ENCODE measurements at places on chromosomes 5 and 9.

- no peak for DNase-seq
These were observed 44.6 kb upstream of the BASP1 start for GRCh38 chr5:17172791-17173190.

- DNase-seq, result no peak
These were observed 95.8 kb upstream of the PANK3 start for GRCh38 chr5:168674893-168675482.

GRCh38 chr9:6876195-6876894 is 118.6 kb downstream of the KDM4C start:
- DNase-seq, result no peak

DNA sequence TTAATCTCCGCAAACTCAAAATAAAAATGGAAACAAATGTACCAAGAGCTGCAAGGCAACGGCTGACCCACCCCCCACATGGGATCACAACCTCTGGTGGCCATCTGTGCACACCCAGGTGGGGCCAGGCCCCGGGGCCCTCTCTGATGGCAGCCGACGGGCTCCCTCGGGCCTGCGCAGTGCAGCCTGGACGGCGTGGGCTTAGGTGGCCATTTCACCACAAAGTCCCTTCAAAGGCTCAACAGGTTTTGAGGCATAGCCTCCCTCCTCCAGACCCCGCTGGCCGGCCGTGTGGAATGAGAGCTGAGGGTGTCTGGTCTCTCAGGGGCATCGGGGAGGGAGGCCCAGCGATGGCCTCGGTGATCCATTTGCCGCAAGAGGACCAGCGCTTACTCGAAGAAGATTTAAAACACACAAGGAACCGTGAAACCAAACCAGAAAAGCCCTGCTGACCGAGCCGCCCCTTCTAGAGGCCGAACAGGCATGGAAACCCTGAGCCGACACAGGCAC is 42.7 kb upstream of the CEP72 start:
- no peak for DNase-seq

DNA sequence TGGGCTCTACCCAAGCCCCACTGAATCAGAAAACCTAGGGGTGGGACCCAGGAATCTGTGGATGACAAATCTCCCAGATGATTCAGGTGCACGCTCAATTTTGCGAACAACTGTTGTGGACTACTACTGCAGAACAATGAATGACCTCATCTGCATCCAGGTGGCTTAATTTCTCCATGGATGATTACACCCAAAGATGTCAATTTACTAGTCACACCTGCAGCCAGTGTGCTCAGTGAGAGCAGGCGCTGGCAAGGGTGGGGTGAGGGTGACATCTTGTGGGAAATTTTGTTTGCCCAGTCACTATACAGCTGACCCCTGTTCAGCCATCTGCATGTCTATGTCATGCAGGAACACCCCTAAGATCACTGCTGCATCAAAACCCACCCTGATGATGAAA is 118.2 kb downstream of the ENTREP1 start:
- peak; percentile 21 for DNase-seq

DNA sequence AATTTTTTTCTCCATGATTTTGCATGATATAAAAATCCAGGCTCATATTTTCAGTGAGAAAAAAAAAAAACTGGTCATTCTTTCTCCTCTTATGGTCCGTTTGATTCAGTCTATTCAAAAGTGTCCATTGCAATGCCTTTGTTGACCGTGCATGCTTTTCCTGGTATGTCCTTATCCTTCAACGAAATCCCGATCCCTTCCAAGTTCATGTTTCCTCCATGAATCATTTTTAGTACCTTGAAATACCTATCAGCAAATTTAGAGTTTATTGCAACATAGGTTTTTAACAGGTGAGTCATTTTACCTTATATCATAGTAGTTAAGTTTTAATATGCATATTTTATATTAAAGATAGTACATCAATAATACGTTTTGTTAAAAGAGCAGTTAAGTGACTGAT is 773.8 kb upstream of the CHD1 start:
- DNase-seq, result no peak

GRCh38 chr9:75139201-75139600 is 50.9 kb downstream of the OSTF1 start:
- DNase-seq, result no peak

DNA sequence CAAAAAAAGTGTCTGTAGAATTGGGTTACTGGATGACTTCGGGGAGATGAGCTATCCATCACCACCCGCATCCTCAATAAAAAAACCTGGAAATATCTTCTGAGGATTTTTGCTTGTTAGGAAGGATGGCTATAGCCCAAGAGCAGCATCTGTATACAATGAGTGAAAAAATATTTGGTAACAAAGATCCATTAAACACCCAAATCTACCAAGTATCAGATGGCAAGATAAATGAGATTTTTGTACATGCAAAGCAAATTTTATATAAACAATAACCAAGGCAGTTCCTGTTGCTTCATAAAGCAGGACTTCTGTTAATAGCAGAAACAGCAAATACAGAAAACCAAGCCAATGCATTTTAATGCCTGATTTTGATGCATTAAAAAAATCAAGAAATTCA is 166.6 kb downstream of the SLC28A3 start:
- DNase-seq, result no peak

- DNase-seq, result no peak
These were observed 334.0 kb downstream of the ARRDC3 start for GRCh38 chr5:91049112-91049511.

- DNase-seq, result no peak
These were observed 13.5 kb downstream of the SDHA start for GRCh38 chr5:231661-232060.

GRCh38 chr5:127702926-127703561 is at the start of gene CCDC192:
CCDC192 (plus strand) TSS chr5:127703391; CDS start chr5:127703446, 55 bp downstream.
- no peak for DNase-seq

DNA sequence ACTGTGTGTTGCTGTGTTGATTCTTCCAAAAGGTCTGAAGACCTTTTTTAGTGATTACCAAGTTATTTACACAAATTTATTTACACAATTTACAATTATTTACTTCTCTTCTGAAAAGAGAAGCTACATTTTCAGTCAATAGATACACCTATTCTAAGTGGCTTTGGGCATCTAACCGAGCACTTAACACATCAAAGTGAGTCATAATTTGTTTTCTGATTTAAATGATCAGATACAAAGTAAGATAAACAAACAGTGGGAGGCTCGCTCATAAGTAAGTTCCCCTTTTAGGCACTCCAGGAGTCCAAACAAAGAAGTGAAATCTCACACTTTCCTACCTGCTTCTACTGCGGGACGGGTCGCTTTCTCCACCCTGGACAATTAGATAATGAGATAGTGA is 90.2 kb downstream of the APBA1 start:
- peak; percentile 37 for DNase-seq

- DNase-seq, result no peak
These were observed 17.6 kb downstream of the NCS1 start for GRCh38 chr9:130189840-130190239.

- no peak for DNase-seq
These were observed 24.6 kb downstream of the PIK3R1 start for GRCh38 chr5:68240202-68240601.

GRCh38 chr9:132541870-132542830 is 40.3 kb upstream of the BARHL1 start:
- no peak for DNase-seq

DNA sequence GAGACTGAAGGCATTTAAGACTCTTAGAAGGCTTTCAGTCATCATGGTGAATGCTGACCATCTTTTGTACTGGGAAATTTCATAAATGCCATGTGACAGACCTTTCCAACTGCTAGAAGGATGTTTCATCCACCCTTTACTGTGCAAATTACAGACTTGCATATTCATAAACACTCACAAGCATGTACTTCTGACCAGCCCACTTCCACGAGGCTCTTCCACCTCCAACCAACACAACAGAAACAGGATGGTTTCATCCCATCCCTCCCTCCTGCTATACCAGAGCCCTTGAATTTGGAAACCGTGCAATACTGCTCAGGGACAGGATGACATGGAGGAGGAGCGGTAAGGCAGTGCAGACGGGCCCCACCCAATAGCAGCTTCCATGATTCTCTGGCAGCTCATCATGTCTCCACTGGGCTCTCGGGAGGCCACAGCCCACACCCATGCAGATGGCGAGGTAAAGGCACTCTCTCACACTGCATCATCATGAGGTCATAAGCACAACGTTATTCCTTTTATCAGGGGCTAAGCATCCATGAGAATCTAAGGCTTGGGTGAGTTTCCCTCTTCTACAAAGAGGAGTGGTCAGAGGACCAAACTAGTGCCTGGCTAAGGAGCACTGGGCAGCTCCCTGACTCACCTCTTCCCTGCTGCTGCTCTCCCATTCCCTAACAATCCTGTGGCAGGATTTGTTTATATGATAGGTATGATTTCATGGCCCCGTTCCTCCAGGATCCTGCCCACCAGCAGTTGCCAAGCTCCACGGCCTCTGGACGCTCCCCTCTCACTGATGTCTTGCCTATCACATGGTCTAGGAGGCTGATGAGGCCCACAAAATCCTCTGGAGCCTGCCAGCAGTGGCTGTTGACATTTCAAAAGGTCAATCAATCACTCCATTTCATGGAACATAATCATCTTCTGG is 94.4 kb upstream of the FSTL4 start:
- DNase-seq, result no peak

DNA sequence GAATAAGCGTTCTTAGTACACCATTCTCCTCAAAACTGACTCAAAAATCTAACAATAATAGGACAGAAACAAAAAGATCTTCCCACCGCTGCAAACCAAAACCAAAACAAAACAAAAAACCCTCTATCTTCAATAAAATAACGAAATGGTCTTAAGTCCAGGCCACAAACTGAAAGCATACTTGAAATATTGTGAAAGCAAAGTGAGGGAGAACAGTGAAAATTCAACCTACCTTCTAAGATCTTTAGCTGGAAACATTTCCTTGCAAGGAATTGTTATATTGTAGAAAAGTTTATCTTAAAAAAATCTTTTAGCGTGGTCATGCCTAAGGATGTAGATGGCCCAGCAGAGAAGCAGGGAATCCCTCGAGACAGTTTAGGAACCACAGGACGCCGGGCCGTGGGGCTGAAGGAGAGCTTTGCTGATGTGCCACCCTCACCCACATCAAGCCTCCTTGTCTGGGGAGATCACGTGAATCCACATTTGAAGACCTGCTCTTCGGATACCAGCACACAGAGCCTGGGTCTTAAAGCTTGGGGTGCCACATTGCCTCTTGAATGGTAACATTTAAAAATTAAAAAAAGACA is 27.8 kb upstream of the LVRN start:
- DNase-seq, result no peak

- DNase-seq, result no peak
These were observed 145.4 kb downstream of the CDK5RAP2 start for GRCh38 chr9:120434532-120434931.

DNA sequence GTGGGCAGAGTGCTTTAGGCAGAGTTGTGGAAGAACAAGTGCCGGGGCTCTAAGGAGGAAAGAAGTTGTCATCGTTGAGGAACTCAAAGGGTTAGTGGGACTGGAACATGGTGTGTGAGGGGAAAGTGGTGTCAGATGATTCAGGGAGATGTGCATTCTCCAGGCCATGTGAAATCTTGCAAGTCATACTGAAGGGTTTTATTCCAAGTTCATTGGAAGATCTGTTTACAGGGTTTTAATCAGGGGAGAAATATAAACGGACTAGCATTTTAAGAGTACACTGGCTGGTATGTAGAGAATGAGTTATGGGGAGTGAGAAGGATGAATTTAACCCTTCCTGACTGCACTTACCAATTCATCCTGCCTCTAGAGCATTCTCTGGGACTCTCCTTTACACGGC is 49.3 kb downstream of the NR2F1 start:
- no peak for DNase-seq

DNA sequence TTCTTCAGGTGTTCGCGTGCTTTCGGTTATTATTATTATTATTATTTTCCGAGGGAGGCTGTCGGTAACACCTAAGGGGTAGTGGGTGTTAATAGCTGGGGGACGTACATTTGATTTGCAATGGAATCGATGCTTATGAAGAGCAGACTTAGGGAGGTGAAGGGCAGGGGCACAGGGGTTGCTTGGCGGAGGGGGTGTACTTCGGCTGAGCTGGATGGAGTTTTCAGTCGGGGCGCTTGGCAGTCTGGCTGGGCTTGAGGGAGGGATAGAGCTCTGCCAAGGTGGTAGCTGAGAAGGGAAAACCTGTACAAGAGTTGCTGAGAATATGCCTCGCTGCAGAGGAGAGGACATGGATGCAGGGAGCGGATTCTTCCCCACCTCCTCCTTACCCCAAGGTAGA is 617 bp upstream of the PTPRD start:
- no peak for DNase-seq

- no peak for DNase-seq
These were observed 10.5 kb downstream of the SLC22A5 start for GRCh38 chr5:132380047-132380446.

DNA sequence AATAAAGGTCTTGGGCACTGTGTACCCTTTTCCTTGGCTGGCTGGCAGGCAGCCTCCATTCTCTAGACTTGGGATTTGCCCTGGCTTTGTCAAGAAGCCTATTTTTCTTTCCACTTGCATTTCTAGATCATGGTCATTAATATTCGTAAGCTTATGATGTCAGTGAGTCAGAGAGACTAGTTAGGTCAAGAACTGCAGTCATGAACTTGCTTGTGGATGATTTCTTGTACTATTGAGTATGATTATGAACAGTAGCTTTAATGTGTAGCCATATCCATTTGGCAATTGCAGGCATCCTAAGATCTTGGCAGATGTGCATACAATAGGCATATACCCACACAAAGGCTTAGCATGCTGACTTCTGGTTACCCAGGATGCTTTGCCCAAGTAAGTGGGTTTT is 186.8 kb upstream of the CLINT1 start:
- no peak for DNase-seq

DNA sequence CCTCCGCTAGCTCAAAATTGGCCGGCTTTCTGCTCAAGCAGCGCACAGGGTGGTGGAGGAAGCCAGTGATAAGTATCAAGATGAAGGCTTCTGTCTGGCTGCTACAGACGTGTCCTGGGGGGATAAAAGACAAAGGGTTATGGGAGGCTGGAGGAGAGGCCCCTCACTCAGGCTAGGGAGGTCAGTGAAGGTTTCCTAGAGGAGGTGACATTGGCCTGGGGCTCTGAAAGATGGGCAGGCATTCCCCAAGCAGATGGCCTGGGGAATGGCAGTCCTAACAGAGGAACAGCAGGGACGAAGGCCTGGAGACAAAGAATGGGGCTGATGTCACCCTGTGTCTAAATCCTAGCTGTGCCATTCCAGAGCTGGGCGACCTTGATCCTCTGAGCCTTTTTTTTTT is 32.3 kb downstream of the OLFML2A start:
- no peak for DNase-seq

GRCh38 chr9:20271723-20272122 is 350.6 kb downstream of the MLLT3 start:
- no peak for DNase-seq

GRCh38 chr9:84379740-84380139 is 39.2 kb upstream of the SLC28A3 start:
- no peak for DNase-seq

DNA sequence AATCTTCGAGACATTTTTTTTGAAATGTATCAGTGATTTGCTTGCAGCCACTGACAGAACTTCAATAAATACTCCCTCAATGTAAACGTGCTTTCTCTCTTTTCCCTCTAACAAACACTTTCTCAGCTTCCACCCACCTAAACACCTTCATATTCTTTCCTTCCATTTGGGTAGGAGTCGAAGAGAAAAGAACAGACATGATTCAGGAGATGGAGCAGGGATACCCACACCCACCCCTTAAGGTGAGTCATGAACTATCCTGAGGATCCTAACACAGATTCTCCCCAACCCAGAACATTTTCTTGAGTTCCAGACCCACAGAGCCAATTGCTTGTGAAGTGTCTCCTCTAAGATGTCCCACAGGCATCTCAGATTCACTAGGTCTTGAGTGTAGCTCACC is 488.8 kb downstream of the CDK5RAP2 start:
- DNase-seq, result no peak
